GM12892 (cell line): ENCODE measurements at places on chromosomes 1 and 21.
A peak's percentile ranks its signal among the peaks of the same experiment; 100 is the strongest.

DNA sequence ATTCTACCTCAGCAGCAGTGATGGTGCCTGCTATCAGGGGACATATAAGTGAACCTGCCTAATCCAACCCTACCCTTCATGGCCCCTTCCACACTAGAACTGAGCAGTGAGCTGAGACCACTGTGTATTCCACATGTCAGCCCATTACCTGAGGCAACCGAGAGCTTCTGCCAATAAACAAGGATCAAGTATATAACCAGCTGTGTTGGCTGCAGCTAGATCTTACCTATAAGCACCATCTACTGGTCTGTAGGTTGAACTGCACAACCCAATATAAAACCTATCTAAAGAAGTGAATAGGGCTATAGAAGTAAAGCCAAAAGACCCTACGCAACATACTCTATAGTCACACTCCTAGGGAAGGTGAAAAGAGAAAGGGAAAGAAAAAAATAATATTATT, 376.9 kb downstream of the HHIPL2 start:
- DNase-seq, result no peak

GRCh38 chr1:183164340-183164739, 21.7 kb upstream of the LAMC2 start:
- no peak for DNase-seq

- no peak for DNase-seq
Observed at GRCh38 chr1:59484096-59484495, 187.2 kb downstream of the FGGY start.

DNA sequence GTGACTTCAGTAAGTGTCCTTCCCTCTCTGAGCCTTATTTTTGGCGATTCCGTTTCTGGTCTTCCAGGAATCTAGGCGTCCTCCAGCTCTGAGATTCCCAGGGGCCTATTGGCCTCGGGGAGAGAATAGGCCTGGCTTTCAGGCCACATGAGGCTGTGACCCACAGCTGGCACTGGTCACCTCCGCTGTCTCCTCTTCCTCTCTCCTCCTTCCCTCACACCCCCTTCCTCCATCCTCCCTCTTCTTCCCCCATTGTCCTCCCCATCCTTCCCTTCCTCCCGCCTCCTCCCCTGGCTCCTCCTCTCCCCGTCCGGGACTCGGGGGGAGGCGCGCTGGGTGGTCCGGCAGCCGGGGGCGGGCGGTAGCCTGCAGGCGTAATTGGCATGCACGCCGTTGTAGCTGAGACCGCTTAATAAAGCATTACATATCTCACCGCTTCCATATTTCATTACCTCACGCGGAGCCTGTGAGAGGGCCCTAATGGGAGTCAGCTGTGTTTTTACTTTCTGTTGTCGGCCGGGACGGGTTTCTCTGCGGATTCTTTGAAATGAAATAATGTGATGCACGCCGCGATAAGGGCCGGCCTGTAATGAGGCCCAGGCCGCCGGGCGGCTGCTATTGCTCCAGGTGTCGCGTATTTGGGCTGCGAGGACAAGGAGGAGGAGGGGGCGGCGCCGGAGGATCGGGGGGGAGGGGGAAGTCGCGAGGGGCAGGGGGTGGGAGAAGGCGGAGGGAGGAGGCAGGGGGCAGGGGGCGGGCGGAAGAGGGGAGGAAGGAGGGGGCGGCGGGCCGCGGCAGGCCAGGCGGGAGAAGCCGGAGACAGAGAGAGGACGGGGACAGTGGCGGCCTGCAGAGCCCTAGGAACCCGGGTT, 95.3 kb downstream of the FOXD2 start:
- DNase-seq, result no peak

GRCh38 chr21:45571641-45572040, 29.4 kb upstream of the SLC19A1 start:
- DNase-seq, result no peak

GRCh38 chr1:112718691-112719418, 3.7 kb upstream of the PPM1J start:
- DNase-seq, result peak; percentile 69

GRCh38 chr1:213647864-213648650, 339.7 kb upstream of the PROX1 start:
- DNase-seq, result no peak

GRCh38 chr1:42290130-42290529, 44.9 kb downstream of the FOXJ3 start:
- DNase-seq, result no peak
